ENCODE measurements at places on chromosomes 2 and 18.

DNA sequence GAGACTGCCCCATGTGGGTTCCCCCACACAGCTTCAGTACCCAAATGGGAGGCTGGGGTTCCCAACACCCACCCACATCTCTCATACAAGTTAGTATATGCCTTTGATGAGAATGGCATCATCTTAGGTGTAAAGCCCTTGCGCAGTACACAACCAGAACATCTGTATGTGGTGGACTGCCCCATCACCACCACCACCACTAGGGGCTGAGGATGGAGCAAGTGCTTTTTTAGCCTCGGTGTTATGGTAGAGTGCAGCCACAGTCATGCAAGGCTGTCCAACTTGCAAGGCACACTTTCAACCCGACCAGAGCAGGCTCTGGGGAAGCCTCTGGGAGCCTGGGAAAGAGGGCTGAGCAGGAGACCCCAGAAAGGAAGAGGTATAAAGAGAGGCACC lies 241.2 kb downstream of the TFCP2L1 start:
- DNase-seq = no peak

- DNase-seq = peak; percentile 30
Observed at GRCh38 chr2:184685999-184686841, 87.9 kb downstream of the ZNF804A start.

DNA sequence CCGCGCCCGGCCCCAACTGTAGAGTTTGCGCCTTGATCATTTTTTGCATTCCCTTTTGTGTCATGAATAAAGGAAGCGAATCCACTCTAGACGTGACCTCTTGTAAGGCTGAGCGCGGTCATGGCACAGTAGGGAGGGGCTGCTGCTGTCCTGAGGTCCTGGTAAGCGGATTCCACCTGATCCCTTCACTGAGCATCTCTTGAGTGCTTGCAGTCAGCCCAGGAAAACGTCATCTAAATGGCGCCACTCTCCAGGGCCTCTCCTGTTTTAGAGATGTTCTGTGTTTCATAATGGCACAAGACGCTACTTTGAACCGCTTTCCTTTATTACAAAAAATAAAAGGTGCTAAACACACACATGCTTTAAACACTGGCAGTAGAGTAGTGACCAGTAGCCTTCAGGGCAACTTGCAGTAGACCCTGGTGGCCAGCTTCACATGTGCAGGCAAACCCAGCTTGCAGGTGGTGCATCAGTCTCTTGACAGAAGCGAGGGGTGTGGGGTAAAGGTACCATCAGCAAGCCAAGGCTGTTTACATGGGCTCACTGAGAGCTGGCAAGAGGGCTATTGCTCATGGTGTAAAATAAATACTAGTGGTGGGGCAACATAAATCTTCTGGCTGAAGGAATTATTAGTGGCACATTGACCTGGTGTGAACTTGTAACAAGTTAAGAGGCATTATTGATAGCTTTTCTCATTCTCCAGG lies 43.0 kb upstream of the ACKR3 start:
- DNase-seq = no peak

DNA sequence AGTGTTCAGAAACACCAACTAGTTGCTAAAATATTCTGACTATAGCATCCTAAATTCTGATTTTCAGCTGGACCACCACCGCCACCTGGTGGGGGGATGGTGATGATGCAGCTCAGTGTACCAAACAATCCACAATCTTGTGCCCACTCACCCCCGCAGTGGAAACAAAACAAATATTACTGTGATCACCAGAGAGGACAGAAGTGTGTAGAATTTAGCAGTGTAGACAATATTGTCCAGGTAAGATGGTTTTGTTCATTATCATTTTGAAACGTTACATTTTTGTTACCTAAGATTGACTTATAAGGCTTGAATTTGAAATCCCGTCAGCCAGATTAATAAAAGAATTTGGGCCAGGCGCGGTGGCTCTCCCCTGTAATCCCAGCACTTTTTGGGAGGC lies 31.7 kb upstream of the UBXN4 start:
- peak; percentile 25 for DNase-seq

DNA sequence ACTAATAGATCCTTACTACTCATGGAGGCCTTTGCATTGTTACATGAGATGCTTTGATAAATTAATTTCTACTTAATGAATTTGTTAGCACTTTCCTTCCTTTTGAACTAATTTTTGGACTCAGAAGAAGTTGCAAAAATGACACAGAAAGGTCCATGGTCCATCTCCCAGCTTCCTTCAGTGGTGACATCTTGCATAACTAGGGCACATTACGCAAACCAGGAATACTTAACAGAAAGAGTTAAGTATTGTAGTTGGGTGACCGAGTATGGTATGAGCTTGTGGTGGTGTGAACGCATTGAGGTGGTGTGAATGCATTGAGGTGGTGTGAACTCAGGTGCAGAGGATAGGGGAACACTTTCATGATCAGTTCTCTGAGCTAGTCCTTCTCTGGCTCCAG lies 151.1 kb upstream of the TWIST2 start:
- no peak for DNase-seq

- no peak for DNase-seq
Observed at GRCh38 chr2:175853616-175853890, 148.5 kb downstream of the LNPK start.

GRCh38 chr2:191740016-191740419 lies 62.1 kb downstream of the NABP1 start:
- DNase-seq = peak; percentile 39

GRCh38 chr2:12293874-12294273 lies 422.9 kb upstream of the TRIB2 start:
- DNase-seq = no peak

DNA sequence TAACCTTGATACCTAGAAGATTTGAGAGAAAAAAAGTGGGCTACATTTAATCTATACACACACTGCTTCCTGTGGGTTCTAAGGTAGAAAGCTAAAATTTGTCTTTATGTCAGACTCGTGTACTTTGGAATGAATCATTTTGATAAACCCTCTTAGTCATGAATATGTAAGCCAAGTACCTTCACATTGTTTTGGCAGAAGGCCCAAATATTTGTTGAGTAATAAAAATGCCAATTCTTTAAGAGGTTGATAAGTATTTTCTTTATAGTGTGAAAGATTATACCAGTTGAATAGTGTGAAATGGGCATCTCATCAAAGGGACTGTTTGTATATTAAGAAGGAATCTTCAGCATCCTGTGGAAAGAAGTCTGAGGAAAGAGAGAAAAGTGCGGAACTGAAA lies 1464.7 kb upstream of the ZEB2 start:
- peak; percentile 96 for DNase-seq

DNA sequence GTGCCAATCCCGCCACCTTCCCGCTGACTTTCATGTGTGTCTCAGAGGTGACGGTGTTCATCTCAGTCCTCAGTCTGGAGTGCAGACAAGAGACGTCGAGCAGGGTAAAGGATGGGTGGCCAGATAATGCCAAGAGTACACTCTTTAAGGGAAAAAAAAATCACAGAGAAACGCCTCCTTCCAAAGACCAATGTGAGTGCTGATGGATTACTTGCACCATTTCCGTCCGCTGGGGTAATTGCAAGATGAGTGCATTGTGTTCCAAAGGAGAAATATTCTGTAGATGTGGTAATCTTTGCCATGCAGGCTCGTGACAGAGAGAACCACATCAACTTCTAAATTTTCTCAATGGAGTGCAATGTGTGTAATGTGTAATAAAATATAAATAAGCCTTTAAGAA lies 81.0 kb downstream of the KLHL29 start:
- DNase-seq = no peak

DNA sequence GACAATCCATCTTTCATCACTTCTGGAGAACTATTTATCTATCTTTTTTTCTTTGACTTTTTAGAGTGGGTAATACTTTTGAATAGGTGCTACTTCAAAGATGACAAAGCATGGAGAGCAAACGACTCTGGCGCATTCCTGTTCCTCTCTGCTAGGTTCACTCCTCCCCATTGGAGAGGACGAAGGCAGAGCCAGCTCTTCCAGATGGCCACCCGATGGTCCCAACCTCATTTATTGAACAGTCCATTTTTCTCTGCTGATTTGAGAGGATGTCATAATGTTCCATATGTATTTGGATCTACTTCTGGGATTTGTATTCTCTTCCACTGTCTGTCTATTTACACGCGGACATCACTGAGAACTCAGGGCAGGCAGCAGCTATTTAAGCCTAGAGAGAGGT lies 284.3 kb upstream of the CXCR4 start:
- DNase-seq = no peak

DNA sequence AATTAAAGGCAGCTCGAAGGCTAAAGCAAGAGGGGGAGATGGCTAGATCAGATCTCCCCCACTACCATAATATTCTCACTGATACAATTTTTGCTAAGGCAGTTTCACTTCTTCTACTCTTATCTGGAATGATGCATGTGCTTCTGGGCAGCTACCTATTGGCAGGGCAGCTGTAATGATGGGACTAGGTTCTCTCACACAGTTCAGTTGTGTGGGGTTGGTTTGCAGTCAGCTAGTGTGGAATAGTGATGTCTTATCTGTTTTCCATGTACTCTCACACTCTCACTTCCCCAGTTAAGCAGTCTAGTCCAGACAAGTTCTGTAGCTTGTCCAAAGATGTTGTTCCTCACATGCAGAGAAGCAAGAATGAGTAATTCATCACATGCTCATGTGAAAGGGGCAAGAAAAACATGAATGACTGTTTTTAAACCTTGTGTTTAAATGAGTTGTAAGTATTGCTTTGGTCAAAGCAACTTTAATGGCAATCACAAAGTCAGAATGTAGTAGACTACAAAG lies 836.1 kb downstream of the CBLN2 start:
- DNase-seq = peak; percentile 56

DNA sequence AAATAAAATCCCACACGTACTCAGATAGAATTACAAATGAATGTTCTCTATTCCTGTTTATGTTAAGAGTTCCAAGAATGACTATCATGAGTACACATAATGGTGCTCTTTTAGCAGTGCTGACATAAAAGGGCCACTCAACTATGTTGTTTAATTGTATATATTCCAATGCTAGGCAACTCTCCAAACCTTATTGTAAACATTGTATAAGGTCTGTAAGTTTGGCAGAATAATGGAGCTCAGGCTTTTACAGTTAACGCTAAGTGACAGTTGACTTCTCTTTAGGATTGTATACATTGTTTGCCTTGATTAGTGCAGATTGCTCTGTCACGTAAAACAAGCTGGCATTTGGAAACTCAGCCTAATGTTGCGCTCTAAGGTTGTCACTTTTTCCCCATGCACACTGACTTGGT lies 20.8 kb downstream of the RBMS1 start:
- peak; percentile 41 for DNase-seq

DNA sequence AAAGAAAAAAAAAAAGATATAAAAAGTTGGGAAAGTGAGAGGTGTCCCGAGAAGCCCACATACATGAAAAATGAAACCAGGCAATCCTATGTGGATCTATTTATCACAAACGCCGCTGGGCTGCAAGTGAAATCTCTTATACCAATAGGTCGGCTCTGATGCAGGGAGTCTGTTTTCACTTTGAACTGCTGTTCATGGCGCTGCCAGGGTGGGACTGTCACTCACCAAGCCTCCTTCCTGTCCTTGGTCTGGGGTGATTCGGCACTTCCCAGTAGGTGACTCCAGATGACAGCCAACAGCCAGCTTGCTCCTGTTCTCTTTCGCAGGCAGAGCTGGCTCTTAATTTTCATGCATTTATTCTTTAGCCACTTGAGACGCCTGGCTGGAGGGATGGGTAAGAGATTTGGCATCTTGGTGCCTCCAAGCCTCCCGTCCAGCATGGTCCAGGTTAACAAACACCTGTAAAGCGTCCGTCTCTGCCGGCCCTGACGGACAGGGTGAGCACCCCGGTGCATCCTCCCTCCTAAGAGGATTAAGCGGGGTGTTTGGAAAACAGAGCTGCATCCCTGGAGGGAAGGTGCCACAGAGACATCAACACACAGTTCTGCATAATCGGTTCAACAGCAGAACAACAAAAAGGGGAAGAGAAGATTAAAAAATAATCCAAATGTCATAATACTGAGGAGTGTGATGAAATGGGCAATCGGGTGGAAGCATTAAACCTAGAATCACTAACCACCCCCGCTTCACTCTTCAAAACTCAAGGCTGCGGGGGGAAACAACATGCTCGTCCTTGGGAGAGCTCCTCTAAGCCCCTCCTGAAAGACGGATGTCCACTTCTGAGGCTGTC lies 58.7 kb downstream of the STEAP3 start:
- no peak for DNase-seq

GRCh38 chr2:120678251-120678650 lies 57.4 kb upstream of the GLI2 start:
- DNase-seq = no peak

GRCh38 chr2:168234407-168235085 lies 12.8 kb downstream of the STK39 start:
- DNase-seq = no peak

DNA sequence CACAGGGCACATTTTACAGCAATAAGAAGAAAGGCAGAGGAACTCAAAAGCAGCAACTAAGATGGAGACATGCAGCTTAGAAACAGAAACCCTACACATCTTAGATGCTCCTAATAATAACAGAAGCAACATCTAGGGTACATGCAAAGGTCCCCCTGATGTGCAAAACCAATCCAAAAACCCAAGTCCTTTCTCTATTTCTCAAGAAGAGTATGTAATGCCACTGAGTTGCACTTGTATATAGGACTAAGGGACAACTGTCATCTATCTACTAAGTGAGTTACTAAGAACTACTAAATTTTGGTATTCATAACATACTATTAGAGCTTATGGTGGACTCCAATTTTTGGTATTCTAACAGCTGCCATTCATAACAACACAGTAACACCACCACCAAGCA lies 28.4 kb downstream of the HNRNPLL start:
- DNase-seq = no peak

DNA sequence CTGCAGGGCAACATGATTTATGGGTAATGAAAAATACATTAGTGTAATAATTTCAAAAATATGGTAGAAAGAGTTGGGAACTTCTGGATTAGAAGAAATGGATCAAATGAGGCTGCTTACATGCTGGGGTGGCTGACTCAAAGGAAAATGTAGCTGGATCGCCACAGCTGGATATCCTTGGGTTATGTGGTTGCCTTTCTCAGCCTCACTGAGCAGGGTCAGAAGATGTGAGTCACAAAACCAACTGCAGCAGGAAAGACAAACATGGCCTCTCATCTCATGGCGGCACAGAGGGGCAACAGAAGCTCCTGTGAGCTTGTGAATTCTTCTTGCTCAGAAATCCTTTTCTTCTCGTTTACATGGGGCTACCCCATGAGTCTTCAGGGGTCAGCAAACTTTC lies 317.1 kb upstream of the SPRED2 start:
- peak; percentile 50 for DNase-seq

DNA sequence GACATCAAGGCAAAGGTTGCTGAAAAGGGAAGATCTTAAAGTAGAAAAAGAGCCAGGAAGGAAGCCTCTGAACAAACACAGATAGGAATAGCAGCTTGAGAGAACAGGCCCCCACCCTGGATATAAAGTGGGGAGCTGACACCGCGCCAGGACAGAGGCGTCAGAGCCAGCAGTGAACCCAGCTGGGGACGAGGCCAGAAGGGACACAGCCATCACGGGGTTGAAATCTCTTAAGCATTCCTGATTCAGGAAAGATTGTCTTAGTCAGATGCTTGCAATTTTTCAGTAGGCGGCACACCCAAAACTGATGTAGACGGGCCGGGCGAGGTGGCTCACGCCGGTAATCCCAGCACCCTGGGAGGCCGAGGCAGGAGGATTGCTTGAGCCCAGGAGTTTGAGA lies 93.8 kb upstream of the PHLPP1 start:
- no peak for DNase-seq

All from bronchial epithelial cell (primary cell).